ENCODE measurements at places on chromosomes 7 and 10. TPM values are rescaled to one million over a fixed set of nuclear protein-coding genes. Genes with fewer than 3 reads are reported as not detected.

Gene CTTNBP2
- not detected for total RNA-seq

Gene COBL
- 0.32 TPM for total RNA-seq

Gene FBXO24
- total RNA-seq = 0.25 TPM

Gene CAV2
- 400 TPM for total RNA-seq

Gene AKR1C4
- not detected for total RNA-seq

Gene ANKRD7
- total RNA-seq = 0.16 TPM

Gene C10orf67
- not detected for total RNA-seq

Gene GDF2
- total RNA-seq = not detected

Gene MYL10
- total RNA-seq = not detected

Gene VWDE
- total RNA-seq = under 0.01 TPM

Gene EGR2
- under 0.01 TPM for total RNA-seq

Gene CYP2C8
- not detected for total RNA-seq

Gene HECW1
- not detected for total RNA-seq

Gene NRAP
- total RNA-seq = not detected

Gene FXYD4
- not detected for total RNA-seq

Gene EPHB6
- not detected for total RNA-seq

Gene JAKMIP3
- total RNA-seq = not detected

Gene PRKCQ
- 0.16 TPM for total RNA-seq

Gene GPR26
- not detected for total RNA-seq
